ENCODE measurements at places on chromosomes 16 and 17. TPM values are rescaled to one million over a fixed set of nuclear protein-coding genes. Genes with fewer than 3 reads are reported as not detected.

Gene ASPA
- 6.0 TPM for polyA plus RNA-seq

GRCh38 chr17:33137426-33137825 lies 145.8 kb downstream of the SPACA3 start:
- DNase-seq, result no peak

Gene C16orf96
- 0.60 TPM for polyA plus RNA-seq

- DNase-seq, result no peak
Measured at GRCh38 chr17:45234641-45235415, 13.1 kb downstream of the FMNL1 start.

DNA sequence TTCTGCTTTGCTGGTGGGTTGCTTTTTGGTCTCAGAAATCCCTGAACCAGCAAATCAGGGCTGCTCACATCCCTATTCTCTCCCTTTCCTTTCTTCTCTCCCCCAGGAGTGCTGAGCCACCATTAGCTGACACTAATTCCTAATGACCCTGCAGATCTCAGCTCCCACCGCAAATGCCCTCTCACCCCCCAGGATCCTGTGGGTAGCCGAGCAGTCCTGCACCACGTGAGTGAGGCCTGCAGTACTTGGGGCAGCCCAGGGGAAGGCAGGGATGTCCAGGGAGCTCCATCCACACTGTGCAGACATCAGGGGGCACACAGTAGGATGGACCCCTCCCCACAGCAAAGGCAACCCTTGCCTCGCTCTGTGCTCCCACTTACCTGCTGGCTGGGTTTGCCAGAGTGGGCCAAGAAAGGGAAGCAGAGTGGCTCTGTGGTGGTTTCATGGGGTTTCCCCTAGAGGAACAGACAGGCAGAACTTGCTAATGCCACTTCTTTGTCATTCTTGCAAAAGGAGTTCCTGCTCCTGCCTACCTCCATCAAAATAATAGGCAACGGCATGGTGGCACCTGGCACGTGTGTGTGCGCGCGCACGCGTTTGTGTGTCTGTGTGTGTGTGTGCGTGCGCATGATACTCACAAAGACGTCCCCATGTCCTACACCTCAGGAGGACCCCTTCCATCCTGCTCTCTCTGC lies 135.6 kb downstream of the GAS7 start:
- DNase-seq, result no peak

Gene MAPT
- 7.3 TPM for polyA plus RNA-seq

GRCh38 chr16:50611332-50611934 lies 63.2 kb downstream of the NKD1 start:
- DNase-seq, result peak; percentile 38

DNA sequence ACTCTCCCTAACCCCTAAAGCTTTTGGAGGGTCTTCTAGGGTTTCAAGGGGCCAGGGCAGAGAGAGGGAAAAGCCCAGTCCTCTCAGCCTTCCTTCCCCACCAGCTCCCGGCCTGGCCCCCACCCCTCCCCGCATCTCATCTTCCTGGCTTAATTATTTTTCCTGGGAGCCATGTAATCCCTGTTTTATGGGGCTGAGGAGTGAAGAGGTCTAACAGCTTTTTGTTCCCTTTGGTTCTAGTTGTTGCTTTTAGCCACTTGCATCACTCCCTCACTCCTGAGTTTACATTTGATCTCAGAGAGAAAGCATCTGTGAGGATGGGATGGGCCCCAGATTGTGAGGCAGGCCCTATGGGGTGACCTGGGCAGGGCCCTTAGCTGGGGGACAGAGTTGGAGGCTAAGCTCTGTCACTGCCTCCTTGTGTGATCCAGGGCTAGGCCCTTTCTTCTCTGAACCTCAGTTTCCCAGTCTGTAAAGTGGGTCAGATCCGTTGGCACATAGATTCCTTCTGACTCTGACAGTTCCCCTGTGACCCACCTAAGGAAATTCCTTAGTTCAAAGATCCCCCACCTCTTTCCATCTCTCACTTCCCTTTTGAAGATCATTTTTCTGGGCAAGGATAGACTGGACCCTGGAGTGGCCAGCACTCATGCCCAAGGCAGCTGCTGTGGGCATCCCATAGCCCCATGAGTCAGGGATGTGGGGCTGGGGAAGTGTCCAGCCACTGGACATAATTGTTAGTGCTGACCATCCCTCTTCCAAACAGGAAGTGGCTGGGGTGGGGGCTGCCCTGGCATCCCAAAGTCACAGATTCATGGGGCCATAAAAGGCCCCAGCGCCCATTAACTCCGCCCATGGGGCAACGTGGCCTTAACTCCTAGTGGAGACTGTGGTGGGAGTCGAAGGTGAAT lies 20.1 kb downstream of the UNC119 start:
- DNase-seq, result no peak

Gene TBC1D3G
- polyA plus RNA-seq, result not detected

- no peak for DNase-seq
Measured at GRCh38 chr16:68416057-68417046, 32.0 kb downstream of the SMPD3 start.

GRCh38 chr17:63947711-63948330 lies 15.7 kb upstream of the CD79B start:
- no peak for DNase-seq
